ENCODE measurements at places on chromosomes 12 and 14. TPM values are rescaled to one million over a fixed set of nuclear protein-coding genes. Genes with fewer than 3 reads are reported as not detected.

GRCh38 chr14:76975051-76975450, 53.5 kb downstream of the IRF2BPL start:
- DNase-seq, result no peak

DNA sequence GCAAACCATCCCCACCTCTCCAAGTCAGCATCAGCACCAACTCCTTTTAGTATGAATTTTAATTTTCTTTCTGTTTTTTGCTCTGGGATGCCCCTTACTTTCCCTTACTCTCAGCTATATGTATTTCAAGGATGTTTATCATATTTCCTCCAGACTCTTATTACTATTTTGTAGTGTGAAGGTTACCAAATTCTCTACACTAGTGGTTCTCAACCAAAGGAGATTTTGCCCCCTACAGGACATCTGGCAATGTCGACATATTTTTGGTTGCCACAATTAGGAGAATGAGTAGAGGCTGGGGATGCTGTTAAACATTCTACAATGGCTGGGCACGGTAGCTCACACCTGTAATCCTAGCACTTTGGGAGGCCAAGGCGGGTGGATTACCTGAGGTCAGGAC, 29.1 kb upstream of the SOS2 start:
- DNase-seq, result no peak

GRCh38 chr12:89464974-89465592, 59.5 kb downstream of the GALNT4 start:
- DNase-seq, result no peak

Gene APOF
- not detected for total RNA-seq

GRCh38 chr14:97994020-97994531, 1196.9 kb downstream of the VRK1 start:
- DNase-seq, result no peak

Gene FAM216A
- total RNA-seq, result 17.0 TPM

DNA sequence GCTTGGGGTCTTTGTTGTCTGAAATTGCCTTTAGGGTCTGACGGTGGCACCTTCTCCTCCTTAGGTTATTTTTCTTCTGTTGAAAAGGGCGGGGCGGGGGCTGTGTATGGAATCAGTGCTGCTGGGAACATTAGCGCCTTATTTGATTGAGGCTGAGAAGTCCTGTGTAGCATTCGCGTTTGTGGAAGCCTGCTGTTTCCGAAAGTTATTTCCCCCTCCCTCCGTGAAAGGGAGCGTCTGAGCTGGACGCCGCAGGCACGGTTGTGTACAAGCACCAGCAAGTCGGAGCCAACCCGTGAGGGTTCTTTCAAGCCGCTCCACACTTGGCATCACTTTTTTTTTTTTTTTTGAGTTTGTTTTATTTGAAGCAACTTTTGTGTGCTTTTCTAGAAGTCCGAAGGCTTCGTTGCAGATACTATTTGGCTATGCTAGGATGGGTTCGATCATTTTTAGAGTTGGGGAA, 1.1 kb downstream of the SYNE2 start:
- no peak for DNase-seq

- no peak for DNase-seq
Measured at GRCh38 chr12:23699031-23699430, 250.4 kb downstream of the SOX5 start.

Gene GALNT6
- total RNA-seq, result 1.1 TPM

DNA sequence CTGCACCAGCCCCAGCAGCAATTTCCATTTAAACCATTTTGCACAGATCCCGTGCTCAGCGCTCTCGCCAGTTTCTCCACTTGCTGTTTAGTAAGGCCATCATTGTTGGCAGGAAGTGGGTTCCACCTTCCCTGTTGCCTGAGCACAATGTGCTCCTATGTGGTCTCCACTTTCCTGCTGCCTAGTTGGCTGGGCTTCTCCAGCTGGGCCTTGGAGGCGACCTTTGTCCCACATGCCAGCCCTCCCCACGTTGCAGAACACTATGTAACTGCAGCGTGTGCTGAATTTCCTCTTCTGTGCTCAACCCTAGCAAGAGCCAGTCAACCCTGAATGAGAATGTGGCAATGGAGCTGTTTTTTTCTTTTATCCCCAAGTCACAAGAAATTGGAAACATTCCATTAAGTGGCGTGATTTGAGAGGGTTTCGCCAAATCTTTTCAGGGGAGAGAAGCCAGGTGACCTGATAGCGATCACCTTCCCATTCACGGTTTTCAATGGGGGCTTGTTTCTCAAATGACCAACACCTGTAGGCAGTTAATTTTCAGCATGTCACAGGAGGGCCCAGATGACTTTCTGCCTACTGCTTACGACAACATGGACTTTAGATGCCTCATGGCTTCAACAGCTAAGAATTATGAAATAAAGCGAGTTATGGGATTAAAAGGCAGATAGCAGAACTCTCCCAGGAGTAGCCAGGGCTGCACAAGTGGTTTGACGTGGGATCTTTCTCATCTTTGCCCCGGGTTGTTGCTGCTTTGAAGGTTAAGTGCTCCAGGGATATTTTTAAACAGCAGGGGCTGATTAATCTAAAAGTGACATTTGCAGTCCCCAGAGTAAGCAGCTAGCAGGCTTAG, at the start of gene ACACB:
TSS of gene ACACB (plus strand) at position 830 of the 853 bp plus-strand sequence. CDS start 22,819 bp downstream, outside the sequence.
- no peak for DNase-seq
